IMR-90 (cell line): ENCODE measurements at places on chromosomes 2 and 18. TPM values are rescaled to one million over a fixed set of nuclear protein-coding genes. Genes with fewer than 3 reads are reported as not detected.

GRCh38 chr2:189261431-189261841 is 81.9 kb upstream of the COL5A2 start:
- peak; percentile 93 for DNase-seq

- peak; percentile 71 for DNase-seq
Observed at GRCh38 chr2:240232961-240233884, 92.8 kb upstream of the OTOS start.

GRCh38 chr2:137879121-137879520 is 85.2 kb upstream of the HNMT start:
- DNase-seq, result no peak

DNA sequence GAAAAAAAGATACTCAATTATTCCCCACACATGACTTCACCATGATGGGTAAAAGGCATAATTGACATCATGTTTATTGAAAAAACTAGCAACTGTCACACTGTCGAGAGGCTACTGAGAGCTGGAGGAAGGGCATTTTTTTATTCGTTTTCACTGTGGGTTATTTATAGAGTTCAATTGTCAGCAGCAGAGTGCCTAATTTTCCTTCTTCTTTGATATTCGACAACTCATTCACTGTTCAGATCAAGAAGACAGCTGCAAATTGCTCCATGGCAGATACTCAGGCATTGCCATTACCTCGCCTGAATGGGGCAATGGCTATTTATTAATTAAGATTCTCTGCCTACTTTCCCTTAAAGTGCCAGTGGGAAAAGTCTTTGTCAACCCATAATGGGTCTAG is 197.5 kb upstream of the NRP2 start:
- no peak for DNase-seq

- no peak for DNase-seq
Observed at GRCh38 chr2:238238311-238238765, 1.5 kb downstream of the HES6 start.

DNA sequence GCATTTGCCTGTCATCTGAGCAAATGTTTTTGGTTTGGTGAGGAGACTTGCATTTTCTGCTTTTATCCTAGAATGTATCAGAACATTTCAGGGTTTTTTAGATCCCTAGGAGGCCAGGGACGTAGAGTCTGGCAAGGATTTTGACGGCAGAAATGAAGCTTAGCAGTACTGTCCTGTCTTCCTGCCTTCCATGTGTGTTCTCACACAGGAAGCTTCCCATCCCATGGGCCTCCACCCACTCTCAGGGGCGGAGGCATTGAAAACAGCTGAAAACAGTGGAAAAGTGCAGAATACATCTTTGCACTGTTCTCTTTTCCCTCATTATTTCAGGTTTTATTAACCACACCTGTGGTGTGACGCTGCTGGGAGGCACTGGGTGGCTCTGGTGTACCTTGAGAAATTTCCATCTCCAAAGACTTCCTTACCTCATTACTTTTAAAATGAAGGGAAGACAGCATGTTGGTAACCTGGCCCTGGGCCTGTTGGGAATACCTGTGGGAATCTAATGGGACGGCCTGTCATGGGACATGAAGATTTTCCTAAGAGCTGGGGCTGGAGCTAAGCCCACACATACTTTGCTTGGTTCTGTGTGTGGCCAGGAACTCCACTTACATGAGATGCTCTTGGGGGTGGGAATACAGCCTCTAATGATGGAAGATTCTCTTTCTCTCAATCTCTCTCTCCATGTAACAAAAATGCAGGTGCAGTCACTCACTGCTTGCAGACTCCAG is 20.5 kb downstream of the PCARE start:
- no peak for DNase-seq

GRCh38 chr2:2291500-2292260 is 39.4 kb downstream of the MYT1L start:
- no peak for DNase-seq

- DNase-seq, result no peak
Observed at GRCh38 chr18:58549814-58550339, 79.0 kb downstream of the ALPK2 start.

DNA sequence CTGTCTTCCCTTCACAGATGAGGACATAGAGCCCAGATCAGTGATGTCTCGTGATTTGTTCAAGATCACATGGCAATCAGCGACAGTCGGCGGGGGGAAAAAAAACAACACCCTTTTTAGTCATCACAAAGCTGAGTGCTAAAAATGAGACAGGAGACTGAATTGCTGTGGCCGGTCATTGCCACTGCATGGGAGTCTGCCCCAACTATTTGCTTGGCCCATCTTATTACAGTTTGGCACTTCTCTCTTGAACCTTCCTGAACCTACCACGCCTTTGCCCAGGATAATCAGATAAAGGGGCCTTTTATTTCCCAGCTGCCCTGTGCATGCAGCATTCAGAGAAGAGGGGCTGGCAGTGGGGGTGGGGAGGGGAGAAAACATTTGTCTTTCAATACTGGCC is 42.7 kb downstream of the SETBP1 start:
- no peak for DNase-seq

- no peak for DNase-seq
Observed at GRCh38 chr2:98795891-98796676, 65.2 kb upstream of the MGAT4A start.

GRCh38 chr18:66129248-66129647 is 378.4 kb downstream of the CDH7 start:
- no peak for DNase-seq

GRCh38 chr2:216319771-216320170 is 52.5 kb downstream of the MARCHF4 start:
- peak; percentile 40 for DNase-seq

GRCh38 chr18:79345366-79345765 is 50.4 kb upstream of the NFATC1 start:
- DNase-seq, result no peak

DNA sequence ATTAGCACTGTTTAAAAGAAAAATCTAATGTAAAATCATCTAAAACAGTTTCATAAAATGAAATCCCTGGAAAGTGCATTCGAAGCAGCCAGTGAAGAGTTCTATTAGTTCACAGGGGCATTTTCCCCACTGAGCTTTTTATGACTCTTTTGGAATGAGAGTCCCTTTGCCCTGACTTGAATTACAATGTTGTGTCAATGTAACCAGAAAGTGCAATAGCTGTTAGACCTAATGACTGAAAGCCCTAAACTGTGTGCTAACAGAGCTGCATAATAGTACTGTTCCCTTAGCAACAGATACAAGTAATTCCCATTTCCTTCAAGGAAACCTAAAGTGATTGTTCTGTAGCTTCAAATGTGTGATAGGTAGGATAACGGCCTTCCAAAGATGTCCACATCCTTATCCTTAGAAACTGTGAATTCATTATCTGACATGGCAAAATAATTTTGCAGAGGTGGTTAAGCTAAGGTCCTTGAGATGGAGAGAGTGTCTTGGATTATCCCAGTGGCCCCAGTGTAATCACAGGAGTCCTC is 134.4 kb downstream of the L3MBTL4 start:
- DNase-seq, result no peak

- DNase-seq, result no peak
Observed at GRCh38 chr2:231038483-231039293, 1.4 kb downstream of the C2orf72 start.

DNA sequence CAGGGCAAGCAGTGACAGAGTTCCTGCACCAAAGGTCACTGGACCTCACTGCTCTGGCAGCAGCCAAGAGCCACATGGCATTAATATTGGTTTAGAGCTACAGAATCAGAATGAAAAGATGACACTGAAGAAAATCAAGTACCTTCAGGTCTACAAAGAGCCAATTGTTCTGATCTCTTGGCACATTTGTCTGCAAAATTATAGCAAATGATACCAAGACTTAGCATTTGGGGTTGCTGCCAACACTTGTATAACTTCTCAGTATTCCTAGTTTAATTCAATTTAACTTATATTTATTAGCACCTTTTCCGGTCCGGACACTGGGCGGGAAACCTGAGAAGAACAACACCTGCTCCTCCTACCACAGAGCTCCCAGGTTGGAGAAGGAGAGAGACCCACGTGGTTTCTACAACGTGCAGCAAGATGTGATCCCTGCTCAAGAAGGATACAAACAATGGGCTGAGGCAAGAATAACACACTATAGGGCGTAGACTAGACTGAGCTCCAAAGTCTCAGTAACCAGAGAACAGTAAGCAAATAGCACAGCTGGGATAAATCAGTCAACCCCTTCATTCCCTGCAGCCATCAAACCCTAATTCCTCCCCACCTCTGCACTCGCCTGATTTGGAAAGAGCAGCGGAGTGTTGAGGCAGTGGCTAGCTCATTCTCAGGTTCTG is 2.4 kb downstream of the LRRC30 start:
- DNase-seq, result no peak

GRCh38 chr2:168359082-168359481 is 97.0 kb upstream of the CERS6 start:
- DNase-seq, result no peak

DNA sequence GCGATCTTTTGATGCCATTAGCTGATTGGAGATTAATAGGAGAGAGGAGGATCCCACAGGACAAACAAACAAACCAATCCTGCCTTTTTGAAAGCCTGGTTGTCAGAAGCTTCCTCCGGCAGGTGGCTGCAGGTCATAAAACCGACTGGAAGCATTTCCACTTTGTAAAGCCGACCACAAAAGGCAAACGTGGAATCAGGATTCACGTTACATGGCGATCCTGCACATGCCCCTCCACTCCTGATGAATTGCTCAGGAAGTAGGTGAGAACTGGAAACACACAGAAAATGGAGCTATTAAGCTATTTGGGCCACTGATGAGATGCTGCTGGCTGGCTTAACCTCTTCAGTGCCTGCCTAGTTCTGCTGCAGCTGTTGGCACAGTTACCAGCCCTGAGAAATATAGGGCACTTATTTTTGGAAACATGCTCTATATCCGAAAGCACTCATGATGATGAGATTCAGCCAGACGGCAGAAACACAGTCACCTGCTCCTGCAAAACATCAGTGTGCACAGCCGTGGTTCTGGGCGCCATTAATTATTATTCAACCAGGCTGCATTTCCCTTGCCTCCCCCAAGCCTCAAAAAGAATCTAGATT is 110.3 kb upstream of the ST6GAL2 start:
- no peak for DNase-seq

- DNase-seq, result no peak
Observed at GRCh38 chr2:8437949-8438400, 243.9 kb upstream of the ID2 start.

DNA sequence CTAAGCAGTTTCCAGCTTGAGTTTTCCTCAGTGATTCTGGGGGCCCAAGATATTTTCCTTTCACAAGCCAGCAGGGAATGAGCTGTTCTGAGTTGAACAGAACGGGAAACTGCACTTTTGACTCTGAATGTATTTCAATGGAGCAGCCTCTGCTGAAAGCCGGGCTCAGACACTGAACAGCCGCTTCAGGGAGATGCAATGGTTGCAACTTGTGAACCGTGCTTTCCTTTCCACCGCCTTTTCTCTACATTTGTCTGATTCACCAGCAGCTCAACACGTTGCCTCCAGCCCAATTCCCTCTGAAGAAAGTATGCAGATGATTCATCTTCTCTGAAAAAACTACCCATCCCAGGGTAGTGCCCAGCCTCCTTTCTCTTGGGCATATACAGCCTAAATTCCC is 119.3 kb upstream of the PKDCC start:
- peak; percentile 80 for DNase-seq

DNA sequence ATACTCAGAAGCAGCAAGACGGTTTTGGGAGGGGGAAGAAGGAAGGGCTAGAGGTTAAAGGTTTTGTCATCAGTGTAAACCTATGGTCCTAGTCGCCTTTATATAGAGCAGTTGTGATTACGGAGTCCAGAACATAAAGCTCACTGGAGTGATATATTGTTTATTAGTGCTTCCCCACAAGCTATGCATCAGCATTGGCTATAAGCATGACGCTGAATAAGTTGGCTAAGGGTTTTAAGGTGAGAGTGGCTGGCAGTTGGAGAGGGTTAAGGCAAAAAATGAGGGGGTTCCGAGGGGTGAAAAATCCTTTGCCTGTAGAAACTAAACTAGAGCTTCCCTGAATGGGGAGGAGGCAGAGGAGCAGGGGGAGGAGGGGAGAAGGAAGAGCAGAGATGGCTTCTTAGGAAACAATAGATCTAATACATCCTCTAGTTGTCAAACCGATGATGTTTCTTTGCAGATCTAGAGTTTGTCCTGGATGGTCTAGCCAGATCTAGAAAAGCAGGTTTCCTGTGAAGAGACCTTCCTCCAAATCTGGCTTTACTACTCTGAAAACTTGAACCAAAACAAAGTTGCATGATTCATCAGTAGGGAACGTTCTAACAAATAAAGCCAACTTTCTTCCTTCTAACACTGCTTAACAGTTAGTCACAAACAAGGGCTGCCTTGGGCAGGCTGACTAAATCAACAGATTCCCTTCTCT is 2.5 kb downstream of the KLF7 start:
- peak; percentile 92 for DNase-seq

DNA sequence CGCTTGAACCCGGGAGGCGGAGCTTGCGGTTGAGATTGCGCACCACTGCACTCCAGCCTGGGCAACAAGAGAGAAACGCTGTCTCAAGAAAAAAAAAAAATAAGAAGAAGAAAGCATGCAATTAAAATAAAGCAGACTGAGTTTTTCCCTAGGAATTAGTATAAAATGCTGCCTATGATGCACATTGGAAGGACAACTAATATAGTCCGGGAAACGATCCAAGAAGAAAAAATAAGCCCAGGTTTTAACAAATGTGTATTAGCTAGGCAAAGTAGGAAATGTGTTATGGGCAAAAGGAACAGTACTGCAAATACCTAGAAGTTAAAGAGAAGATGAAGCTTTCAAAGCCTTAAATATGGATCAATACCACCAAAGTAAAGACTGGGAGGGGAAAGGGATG is 64.0 kb downstream of the SPIRE1 start:
- DNase-seq, result peak; percentile 69

GRCh38 chr2:16522031-16522831 is 143.4 kb downstream of the CYRIA start:
- no peak for DNase-seq

GRCh38 chr18:60684843-60685513 is 312.4 kb upstream of the MC4R start:
- DNase-seq, result peak; percentile 17

DNA sequence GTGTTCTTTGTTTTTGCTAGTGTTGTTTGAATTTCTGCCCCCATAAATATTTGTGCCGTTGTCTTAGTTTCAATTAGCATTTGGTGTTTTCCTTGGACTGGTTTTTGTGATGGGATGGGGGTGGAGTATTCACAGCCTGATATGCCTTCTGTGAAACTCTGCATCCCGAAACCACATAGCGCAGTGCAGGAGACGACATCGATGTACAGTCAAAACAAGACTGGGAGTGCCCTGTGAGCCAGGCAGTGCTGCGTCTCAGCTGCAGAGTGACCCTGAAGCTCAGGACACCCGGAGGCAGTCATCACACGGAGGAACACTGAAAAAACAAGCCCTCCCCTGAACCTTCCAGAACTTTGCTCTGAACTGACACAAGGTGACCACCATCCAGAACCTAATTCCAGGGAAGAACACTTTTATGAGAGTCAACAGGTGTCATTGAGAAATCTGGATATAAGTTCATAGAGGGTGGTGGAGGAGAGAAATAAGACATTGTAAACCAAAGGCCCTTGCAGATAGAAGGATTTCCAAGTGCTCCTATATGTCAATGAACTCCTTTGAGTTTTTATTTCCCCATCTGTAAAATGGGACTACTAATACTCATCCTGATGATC is 61.2 kb upstream of the CABLES1 start:
- DNase-seq, result no peak

The MORN2 gene
- 13.1 and 27.2 TPM in 2 replicates for total RNA-seq

The VWC2L gene
- total RNA-seq, result not detected in 2 replicates

The IL36G gene
- total RNA-seq, result not detected in 2 replicates

The DNAH7 gene
- total RNA-seq, result 0.28 and 0.36 TPM in 2 replicates

The FAHD2B gene
- total RNA-seq, result 6.9 and 7.9 TPM in 2 replicates

The HRH4 gene
- not detected in 2 replicates for total RNA-seq

The CLIP4 gene
- total RNA-seq, result 64.2 and 66.3 TPM in 2 replicates

The C2orf66 gene
- not detected in 2 replicates for total RNA-seq

The IL1RL2 gene
- total RNA-seq, result 0.28 and 0.36 TPM in 2 replicates

The CYBRD1 gene
- total RNA-seq, result 103 and 119 TPM in 2 replicates

The ABHD1 gene
- total RNA-seq, result not detected in 2 replicates
